ENCODE measurements at places on chromosomes 4 and X. TPM values are rescaled to one million over a fixed set of nuclear protein-coding genes. Genes with fewer than 3 reads are reported as not detected.

HTRA3 gene
- total RNA-seq: not detected

MAGED4B gene
- total RNA-seq: 0.52 TPM

GYPA gene
- not detected for total RNA-seq

CT45A5 gene
- not detected for total RNA-seq

CTAG1B gene
- total RNA-seq: not detected

PTCHD1 gene
- total RNA-seq: not detected

USP26 gene
- total RNA-seq: not detected

MAPK10 gene
- total RNA-seq: 0.52 TPM

LGI2 gene
- not detected for total RNA-seq

RASSF6 gene
- total RNA-seq: 1.1 TPM

PCDH18 gene
- 0.17 TPM for total RNA-seq

NPNT gene
- 15.8 TPM for total RNA-seq

GRCh38 chr4:74796631-74797030, 2.3 kb upstream of the BTC start:
- DNase-seq: no peak

DNA sequence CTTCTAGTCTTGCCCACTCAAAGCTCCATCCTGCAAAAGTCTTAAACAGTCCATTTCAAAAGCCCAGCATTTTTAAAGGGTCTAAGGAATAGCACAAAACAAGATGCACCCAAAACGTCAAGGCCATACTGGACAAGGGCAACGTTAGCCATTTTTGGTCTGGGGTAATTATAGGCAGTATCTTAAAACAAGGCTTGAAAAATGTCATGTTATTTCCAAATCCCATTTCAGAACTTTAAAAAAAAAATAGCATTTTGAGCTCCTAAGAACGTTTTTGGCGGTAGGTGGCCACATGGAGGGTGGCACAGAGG, 584 bp upstream of the TMEM165 start:
- no peak for DNase-seq

DNA sequence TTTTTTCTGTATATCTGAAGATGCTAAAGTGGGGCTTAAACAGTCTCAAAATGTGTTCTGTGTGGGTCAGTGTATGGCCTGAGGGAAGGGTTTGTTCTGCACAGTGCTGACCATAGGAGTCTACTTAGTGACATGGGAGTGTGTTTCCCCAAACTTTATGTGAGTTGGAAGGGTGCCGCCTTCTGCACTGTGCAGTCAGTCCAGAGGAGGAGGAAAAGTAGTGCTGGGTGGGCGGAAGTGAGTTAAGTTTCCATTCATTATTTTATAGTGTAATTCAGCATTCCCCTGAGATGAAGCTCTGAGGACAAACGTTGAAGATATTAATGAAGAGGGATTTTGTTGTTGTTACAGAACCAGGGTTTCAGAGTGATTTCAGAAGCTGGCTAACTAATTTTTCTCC, 2.9 kb downstream of the CHST7 start:
- DNase-seq: no peak

GRCh38 chr4:48901196-48901595, 5.4 kb downstream of the OCIAD2 start:
- no peak for DNase-seq

- no peak for DNase-seq
Measured at GRCh38 chr4:123616951-123617461, 220.4 kb downstream of the SPRY1 start.

DNA sequence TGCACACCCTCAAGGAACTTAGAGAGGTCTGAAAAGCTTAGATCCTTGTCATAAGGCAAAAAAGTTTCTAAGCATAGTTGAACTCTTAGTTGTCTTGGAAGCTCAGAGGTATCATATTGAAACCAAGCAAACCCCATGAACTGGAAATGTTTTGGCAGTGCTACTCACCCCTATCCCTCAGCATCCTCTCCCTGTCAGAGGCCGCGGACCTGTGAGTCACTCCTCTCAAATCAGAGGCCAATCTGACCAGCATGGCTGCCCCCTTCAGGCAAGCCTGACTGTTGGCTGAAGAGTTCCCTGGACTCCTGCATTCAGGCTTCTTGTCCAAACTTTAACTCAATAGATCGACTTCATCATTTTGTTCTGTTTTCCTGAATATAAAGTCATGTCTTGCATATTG, 69.4 kb downstream of the KCNIP4 start:
- no peak for DNase-seq

DNA sequence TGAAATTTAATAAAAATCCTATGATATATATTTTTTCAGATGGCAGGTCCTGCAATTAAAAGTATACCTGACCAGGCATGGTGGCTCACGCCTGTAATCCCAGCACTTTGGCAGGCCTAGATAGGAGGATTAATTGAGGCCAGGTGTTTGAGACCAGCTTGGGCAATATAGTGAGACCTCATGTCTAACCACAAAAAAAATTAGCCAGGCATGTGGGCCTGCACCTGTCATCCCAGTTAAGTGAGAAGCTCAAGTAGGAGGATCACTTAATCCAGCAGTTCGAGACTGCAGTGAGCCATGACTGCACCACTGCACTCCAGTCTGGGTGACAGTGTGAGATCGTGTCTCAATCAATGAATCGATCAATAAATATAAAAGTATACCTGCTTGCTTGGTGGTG, 2.5 kb downstream of the OCIAD2 start:
- DNase-seq: no peak

- DNase-seq: no peak
Measured at GRCh38 chr4:2178986-2179385, 62.9 kb downstream of the HAUS3 start.

DNA sequence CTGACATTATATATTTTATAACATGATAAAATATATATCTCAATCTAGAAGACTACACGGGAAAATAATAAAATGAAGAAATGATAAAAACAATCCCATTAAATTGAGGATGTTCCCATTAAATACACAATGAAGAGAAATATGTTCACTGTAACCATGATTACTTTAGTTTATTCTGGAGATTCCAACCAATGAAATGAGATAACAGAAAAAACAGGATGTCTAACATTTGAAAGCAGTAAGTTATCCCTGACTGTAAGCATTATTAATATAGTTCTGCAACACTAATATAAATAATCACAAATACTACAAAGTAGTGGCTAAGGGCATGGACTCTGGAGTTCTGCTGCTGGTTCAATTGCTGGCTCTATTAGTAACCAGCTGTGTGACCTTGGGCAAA, 169.4 kb downstream of the RNF150 start:
- DNase-seq: no peak

DNA sequence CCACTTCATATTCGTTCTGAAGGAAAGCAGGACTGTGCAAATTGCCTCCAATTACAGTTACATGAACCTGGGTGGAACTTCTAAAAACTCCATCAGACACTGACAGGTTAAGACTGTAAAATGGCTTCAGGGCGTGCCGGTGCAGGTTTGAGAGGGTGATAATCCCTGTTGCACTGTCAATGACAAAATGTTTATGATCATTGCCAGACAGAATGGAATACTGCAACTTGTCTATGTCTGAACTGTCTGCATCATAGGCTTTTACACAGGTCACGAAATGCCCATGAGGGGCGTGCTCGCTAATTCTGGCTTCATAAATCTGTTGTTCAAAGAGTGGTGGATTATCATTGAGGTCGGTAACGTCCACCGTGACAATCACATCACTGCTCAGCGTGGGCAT, 63.7 kb upstream of the MTNR1A start:
- no peak for DNase-seq

GRCh38 chr4:179817317-179817716, 2375.1 kb upstream of the AGA start:
- DNase-seq: no peak

GRCh38 chr4:105193536-105193935, 46.9 kb downstream of the TET2 start:
- no peak for DNase-seq

DNA sequence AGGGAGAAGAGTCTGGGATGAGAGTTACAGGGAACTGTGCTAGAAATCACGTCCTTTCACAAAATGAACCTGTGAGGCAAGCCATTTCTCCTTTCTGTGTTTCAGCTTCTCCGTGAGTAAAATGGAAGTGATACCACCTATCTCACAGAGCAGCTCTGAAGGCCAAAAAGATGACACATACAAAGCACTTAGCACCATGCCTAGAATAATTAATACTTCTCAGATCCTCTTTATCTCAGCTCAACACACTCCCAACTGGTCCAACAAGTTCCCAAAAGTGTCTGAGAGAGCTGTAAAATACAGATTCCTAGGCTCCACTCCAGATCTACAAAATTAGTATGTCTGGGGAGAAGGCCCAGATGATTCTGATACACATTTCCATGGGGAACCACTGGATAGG, 38.3 kb downstream of the LHFPL1 start:
- no peak for DNase-seq

DNA sequence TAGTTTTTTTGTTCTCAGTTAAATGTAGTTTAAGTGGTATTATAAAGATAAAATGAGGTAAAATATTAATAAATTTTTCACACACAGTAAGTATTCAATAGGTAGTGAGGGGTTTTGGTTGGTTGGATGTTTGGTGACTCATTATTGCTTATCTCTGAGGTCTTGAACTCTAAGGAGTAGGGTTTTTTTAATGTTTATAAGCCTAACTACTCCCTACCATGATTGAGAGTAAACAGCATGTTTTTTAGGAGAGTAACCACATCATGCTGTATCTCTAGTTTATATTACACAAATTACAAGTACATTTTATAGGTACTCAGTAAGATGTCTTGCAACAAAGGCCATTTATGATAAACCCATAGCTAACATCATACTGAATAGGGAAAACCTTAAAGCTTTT, 181.6 kb downstream of the MAPK10 start:
- DNase-seq: no peak

Measured in HCT116 (cell line).